ENCODE measurements at places on chromosomes 4 and X. TPM values are rescaled to one million over a fixed set of nuclear protein-coding genes. Genes with fewer than 3 reads are reported as not detected.

The CXCL9 gene
- not detected for total RNA-seq

The NUDT6 gene
- total RNA-seq: 8.6 TPM

The RAB41 gene
- total RNA-seq: not detected

The GLUD2 gene
- total RNA-seq: 1.8 TPM

The RASGEF1B gene
- 0.51 TPM for total RNA-seq

The BCOR gene
- 4.9 TPM for total RNA-seq

The FUNDC2 gene
- total RNA-seq: 18.3 TPM

The DMRTC1B gene
- total RNA-seq: not detected

The SOX3 gene
- total RNA-seq: not detected

The SPATA18 gene
- total RNA-seq: 17.7 TPM

The CCDC149 gene
- total RNA-seq: 11.0 TPM

The AKAP17A gene
- total RNA-seq: 17.8 TPM

The CCNI gene
- total RNA-seq: 117 TPM

The BST1 gene
- total RNA-seq: 15.7 TPM

The SSX5 gene
- total RNA-seq: not detected

The KLB gene
- total RNA-seq: not detected

The USP51 gene
- total RNA-seq: 1.3 TPM

The GPR143 gene
- total RNA-seq: not detected

The DOK7 gene
- under 0.01 TPM for total RNA-seq

The TMEM255A gene
- total RNA-seq: under 0.01 TPM

The CT45A3 gene
- not detected for total RNA-seq

The PPP4R3C gene
- not detected for total RNA-seq

The NKX6-1 gene
- 0.26 TPM for total RNA-seq

The TBC1D8B gene
- total RNA-seq: 5.4 TPM

The GAR1 gene
- 2.6 TPM for total RNA-seq

Measured in fibroblast of lung (primary cell).